ENCODE measurements at places on chromosomes 3 and 15. TPM values are rescaled to one million over a fixed set of nuclear protein-coding genes. Genes with fewer than 3 reads are reported as not detected.

The SCN11A gene
- total RNA-seq = not detected

The CNTN3 gene
- not detected for total RNA-seq

The POLQ gene
- total RNA-seq = 7.5 TPM

The FBXO40 gene
- total RNA-seq = not detected

The LRRN1 gene
- not detected for total RNA-seq

Measured in A549 treated with DMSO at 1 μM for 4 hours (cell line).